ENCODE measurements at places on chromosomes 11 and 22.

- DNase-seq: no peak
Observed at GRCh38 chr11:79616392-79616851, 175.6 kb upstream of the TENM4 start.

DNA sequence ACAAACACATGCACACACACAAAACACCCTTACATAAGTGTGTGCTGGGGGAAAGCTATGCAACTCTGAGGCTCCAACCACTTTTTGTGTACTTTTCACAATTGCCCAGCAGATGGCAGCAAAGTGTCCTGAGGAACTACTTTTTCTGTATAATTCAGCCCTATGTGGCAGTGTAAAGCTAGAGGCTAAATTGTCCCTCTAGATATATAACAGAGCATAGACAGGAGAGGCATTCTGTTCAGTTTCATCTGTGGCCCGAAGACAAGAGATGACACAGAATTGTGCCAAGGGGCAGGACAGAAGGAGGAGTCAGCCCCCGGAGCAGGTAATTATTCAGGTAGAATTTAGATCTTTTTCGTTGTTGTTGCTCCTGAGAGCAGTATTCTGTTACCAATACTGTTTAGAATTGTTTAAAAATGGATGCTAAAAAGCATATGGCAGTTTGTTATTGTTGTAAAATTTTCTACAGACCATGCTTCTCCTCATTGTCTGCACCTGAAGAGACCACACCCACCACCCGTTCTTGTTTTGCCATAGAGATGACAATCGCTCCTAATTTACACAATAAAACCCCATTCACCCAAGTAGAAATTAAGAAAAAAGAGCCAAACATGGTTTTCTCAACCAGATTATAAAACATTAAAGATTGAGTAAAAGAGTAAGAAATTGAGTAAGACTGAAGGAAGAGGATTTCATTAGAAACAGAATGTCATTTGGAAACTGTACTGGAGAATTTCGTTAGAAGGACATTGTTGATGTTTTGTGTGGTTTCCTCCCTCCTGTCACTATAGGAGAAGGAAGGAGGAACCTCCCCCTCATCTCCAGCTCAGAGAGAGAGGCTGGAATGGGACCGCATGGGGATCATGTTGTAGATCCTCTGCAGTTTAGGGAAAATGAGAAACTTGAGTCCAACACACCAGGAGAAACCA, 14.5 kb upstream of the MS4A7 start:
- no peak for DNase-seq

- no peak for DNase-seq
Observed at GRCh38 chr11:486189-486588, 20.9 kb downstream of the RNH1 start.

- DNase-seq: no peak
Observed at GRCh38 chr11:120147094-120147949, 9.4 kb upstream of the TRIM29 start.

GRCh38 chr11:118064956-118065355, 11.9 kb upstream of the TMPRSS4 start:
- DNase-seq: no peak

DNA sequence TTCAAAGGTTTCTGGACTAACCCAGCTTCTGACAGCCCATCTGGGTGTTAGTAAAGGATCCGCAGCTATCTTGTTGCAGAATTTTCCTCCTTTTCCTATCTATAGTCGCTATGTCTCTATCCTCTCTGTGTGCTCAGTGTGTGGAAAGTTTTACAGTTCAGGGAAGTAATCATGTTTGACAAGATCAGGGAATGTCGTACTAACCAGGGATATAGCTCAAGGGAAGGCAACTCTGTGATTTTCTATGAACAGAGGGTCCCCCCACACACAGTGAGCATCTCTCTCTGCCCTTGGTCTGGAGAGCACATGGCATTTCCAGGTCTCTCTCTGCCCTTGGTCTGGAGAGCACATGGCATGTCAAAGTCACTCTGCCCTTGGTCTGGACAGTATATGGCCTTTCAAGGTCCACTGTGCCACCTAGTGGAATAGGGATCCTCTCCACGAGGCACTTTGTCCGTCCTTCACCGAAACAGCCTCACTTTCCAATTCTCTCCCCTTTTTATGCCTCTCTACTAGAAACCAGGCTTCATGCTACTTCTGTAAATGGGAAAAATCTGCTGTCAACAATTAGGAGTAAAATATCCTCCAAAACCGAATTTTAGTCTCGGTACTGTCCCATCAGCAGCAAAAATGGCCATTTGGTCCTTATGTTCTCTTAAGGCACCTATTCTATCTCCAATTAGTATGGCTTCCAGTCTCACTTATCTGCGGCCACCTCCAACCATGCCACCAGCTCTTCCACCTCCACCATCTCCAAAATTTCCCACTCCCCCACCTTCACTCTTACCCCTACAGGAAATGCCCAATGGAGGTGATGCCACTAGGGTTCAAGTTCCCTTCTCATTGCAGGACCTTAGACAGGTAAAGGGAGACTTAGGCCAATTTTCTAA, 88.7 kb downstream of the IGLL5 start:
- no peak for DNase-seq

DNA sequence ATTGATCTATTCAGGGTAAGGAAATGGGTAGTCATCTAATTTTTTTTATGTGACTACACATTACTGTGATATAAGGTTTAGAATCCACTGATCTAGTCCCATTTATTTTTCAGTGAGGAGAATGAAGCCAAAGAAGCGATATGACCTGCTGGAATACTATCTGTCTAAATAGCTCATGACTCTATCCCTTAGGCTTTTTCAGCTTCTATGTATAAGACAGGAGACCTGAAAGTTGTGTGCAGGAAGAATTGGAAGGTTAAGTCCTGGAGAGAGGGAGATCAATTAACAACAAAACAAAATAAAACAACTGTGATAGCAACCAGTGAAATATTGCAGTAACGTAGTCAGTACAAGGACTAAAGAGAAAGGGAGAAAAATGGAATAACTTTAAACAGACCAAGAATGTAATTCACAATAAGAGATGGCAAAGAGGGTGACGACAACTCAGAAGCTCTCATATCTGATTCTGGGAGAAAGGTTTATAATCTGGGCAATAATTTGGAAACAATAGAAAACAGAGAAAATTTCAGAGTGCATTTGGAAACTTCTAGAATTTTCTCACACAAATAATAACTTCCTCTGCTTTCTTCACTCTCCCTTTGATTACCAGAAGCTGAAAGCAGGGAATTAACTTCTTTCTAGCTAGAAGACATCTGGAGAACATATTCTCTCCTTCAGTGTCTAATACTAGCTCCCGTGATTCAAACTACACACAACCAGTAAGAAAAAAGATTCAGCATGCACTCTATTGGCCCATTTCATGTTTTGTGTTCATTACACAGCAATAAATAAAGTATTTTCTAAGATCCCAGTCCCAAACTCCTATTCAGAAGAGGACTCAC, 19.2 kb upstream of the CASP12 start:
- no peak for DNase-seq
